ENCODE measurements at places on chromosomes 16 and 17. TPM values are rescaled to one million over a fixed set of nuclear protein-coding genes. Genes with fewer than 3 reads are reported as not detected.

Gene MLX
- total RNA-seq, result 56.9 TPM

Gene BAIAP2
- 117 TPM for total RNA-seq

Gene HASPIN
- 11.9 TPM for total RNA-seq

Gene RASL10B
- total RNA-seq, result 0.13 TPM

Gene FLOT2
- 75.7 TPM for total RNA-seq

Gene ARL17B
- 4.8 TPM for total RNA-seq

Gene CLEC18C
- total RNA-seq, result not detected

Gene TMEM238L
- total RNA-seq, result not detected

Gene ENPP7
- not detected for total RNA-seq

Gene DRC7
- 0.27 TPM for total RNA-seq

All from A549 treated with Mapracorat at 1 μM for 4 hours (cell line).